GM12865 (cell line): ENCODE measurements at places on chromosomes 13 and 19.

- DNase-seq, result no peak
Measured at GRCh38 chr19:46896076-46896794, 35.4 kb downstream of the ARHGAP35 start.

GRCh38 chr19:41887711-41888382 is 4.9 kb downstream of the ARHGEF1 start:
- peak; percentile 82 for DNase-seq

GRCh38 chr19:56314018-56314380 is 640 bp downstream of the ZSCAN5A start:
- DNase-seq, result no peak

DNA sequence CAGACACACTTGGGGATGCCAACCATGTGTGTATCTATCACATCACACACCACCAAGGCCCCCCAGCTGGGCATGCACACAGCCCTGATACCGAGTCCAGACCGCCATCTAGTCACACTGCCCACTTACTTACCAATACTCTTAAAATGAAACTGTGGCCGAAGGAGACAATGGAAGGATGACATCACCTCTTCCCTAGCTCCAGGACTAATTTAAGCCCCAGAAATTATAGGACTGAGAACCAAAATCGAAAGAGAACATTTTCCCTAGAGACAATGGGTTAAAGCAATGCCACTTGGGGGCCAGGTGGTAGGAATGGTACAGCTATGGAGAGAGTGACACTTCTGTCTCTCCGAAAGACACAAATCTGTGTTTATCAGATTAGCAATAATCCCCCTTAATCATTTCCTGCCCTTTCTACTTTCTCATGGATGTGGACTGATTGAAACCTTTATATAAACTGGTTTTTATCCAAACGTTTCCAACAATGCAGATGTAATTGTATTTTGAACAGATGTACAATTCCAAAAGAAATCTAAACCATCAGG is 663 bp upstream of the GGACT start:
- DNase-seq, result no peak

DNA sequence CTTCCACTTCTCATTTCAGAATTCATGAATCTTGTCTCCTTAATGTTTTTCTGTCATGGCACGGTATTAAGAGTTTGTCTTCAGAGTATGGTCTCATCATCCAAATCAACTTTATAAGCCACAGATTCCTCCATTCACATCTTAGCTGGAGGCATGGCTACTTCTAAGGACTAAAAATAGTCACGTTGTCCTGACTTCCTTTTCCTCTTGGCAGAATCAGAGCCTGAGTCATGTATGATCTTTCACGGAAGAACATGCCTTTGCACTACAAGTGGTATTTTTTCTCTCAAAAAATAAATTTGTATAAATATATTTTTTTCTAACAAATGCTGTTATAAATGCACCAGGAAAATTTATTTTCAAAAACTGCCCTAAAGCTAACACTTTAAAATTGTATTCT is 71.4 kb downstream of the ALOX5AP start:
- no peak for DNase-seq

DNA sequence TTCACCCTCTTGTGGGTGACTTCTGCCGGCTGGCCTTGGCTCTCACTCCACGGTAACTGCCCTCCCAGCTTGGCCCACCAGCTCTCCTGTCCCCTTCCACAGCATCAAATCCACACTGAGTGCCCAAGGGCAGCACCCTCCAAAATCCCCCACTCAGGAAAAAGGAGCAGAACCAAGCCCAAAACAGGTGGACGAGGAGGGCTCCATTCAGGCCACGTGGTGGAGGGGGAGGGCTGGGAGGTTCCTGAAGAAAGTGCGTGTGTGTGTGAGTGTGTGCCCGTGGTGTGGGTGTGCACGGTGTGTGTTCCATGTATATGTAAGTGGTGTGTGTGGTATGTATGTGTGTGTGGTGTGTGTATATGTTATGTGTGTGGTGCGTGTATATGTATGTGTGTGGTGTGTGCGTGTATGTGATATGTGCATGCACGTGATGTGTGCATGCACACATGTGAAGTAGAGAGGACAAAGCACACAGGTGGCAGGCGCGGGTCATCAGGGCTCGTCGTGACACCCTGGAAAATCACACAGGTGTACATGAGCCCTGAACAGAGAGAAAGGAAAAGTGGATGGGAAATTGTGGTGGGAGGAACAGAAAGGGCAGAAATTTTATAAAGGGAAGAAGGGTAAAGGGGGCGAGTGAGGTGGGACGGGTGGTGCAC is 76.9 kb downstream of the COL4A1 start:
- DNase-seq, result no peak

- DNase-seq, result no peak
Measured at GRCh38 chr19:51036519-51036918, 1.7 kb upstream of the KLK12 start.

DNA sequence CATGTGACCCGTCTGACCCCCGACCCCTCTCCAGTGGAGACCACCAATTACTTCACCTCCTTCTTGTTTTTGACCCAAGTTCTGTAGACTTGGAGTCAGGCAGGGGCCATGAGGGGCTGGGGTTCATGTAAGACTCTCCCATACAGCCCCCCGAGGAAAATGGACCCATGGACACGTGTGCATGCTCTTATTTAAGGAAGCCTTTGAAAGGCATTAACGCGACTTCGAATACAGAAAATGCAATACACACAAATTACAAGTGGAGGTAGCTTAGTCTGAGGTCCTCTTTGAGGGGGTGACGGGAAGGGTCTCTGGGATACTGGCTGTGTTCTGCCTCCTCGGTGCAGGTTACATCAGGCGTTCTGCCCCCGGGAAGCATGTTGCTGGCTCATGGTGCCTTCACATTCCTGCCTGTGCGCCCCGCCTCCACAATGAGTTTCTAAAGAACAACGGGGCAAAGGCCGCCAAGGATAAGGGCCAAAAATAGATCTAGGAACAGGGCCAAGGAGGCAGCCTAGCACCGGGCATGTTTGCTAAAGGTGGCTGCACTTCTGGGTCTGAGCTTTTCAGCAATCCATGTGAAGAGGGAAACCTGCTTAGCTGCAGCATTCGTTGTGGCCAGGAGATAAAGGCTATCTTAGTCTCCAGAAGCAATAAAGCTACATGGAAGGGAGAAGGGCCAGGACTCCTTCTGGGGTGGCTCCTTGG is 54.5 kb downstream of the RAB20 start:
- no peak for DNase-seq
